T1000 (cell line): ENCODE measurements at places on chromosomes 5 and 9.

- DNase-seq, result no peak
Observed at GRCh38 chr9:118533850-118534249, 829.6 kb downstream of the TLR4 start.

- DNase-seq, result no peak
Observed at GRCh38 chr5:34822956-34823715, 15.8 kb upstream of the TTC23L start.

GRCh38 chr5:76691467-76692273 is 24.3 kb upstream of the F2R start:
- no peak for DNase-seq

DNA sequence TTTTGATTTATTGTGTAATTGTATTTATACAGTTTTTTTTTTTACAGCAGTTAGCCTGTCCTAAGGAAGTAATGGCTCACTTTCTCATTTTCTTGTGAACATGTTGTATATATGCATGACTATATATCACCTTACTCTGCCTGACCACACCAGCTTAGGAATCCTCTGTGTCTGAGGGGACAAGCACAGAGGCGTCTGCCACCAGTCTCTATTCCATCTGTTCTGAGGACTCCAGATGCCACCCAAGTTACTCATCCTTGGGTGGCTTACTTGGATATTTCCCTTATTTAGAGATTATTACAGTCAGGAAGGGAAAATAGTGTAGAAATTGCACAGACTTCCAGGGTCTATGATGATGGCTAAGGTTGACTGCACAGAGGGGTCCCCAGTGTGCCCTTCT is 256.3 kb upstream of the C9orf72 start:
- DNase-seq, result no peak

- no peak for DNase-seq
Observed at GRCh38 chr5:107855171-107855570, 184.4 kb upstream of the EFNA5 start.

DNA sequence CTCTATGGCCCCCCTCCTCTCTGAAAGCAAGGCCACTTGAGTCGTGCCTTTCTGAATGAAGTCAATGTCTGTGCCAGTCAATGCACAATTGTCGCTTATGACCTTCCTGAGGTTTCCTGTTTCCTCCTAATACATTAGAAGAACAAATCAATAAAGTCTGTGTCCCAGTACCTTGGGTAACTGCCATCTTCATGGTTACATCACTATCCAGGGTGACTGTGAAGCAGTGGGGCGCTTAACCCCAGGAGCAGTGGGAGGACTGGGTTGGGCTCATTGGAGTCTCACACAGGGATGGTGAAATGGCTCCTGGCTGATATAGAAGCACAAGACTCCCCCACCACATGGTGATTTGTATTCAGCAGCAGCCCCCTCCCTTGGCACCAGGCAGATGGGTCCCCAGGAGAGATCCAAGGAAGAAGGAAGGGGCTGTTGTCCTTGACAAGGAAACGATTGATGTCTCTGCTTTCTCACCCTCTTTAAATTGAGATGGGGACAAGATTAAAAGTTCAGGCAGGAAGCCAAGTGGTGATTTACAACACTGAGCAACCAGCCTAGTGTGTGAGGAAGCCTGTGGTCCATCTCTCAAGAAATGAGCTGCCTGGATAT is 261.9 kb upstream of the ZNF462 start:
- no peak for DNase-seq

GRCh38 chr9:3721096-3721495 is 195.3 kb upstream of the RFX3 start:
- no peak for DNase-seq

DNA sequence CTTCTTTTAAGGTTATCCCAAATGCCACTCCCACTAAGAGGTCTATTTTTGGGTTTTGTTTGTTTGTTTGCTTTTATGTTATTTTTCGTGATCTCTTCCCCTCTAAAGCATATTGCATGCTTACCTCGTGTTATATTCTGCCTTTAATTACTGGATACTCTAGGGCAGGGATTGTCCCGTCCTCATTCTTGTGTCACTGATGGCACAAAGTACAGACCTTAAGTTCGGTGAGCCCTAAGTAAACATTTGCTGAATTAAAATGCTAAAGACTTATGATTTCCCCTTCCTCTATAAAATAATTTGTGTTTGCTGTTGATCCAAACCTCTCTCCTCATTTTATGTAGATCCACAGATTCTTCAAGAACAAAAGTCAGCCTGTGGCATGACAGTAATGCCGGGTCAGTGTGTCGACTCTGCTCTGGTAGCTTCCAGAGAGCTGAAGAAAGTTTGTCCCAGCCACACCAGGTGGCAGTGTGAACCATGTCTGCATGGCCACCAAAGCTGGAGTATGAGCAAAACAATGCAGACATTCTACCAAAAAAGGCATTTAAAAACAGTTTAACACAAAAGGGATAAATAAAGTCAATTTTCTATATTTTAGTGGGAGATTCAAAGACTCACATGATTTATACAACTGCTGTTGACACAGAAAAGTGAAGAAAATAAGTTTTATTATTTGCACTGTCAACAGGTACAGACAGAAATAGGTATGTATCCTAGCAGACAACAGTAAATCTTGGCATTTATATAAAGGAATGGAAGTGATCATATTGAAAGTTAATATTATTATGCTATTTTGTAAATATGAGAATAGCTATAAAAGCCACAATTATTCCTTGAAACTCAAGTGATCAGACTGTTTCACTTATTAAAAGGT is 17.9 kb upstream of the POC5 start:
- DNase-seq, result no peak

DNA sequence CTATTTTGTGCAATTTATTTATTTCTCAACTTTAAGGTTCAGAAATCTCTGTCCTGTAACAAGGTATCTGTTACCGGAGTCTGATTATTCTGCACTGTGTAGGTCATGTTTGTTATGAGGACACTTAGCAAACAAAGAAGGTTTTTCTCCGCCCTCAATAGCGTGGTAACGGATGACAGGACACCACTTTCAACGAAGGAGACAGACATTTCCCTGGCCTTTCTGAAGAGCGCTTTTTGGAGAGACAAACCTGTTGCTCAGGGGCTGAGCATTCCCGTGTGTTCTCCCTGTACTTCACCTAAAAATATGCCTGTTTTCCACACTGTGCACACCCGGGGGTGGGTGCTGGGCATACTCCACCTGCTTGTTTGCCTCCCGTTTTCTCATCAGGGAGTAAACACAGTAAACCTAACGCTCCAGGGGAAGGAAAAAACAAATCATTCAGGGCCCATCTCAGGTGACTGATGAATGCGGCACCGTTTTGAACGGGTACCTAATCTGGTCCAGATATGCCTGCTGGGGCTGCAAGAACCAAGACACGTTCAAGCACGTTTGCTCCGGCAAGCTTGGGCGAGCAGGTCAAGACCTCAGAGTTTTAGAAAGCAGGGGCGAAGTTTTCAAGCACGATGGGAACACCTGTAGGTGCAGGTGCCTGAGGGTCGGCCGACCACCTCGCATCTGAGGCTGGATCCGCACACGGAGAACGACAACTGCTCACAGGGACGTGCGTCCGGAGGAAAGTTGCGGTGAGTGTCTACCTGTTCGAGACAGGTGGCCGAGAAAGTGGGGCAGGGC is 859 bp downstream of the RETREG1 start:
- no peak for DNase-seq

DNA sequence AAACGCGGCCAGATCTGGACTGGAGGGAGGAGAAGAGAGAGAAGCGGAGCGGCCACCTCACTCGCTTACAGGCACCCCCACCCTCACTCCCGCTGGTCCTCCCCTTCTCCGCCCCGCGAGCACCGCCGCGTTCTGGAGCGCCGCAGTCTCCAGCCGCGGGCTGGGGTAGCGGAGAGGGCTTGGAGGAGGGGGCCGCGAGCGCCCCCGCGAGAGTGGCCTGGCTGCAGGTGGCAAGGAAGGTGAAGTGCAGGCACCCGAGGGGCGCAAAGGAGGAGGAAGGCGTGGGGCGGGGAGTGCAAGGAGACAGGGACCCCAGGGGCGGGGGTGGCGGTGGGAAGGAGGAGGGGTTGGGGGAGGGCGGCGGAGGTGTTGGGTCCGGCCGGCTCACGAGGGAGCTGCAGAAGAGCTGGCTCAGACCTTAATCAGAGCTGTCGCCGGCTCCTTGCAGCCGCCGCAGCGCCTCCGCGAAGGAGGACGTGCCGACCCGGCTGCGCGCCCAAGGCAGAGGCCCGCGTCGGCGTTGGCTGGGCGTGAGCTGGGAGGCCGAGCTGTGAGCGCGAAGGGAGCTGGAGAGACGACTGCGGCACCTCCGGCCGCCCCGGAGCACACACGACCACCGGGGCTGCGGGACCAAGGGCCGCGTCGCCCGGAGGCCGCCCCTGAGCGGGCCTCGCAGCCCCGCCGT is at the start of gene DMRT3:
TSS of gene DMRT3 (plus strand) at position 398 of the 685 bp plus-strand sequence. CDS start 347 bp downstream, outside the sequence.
- DNase-seq, result no peak

- no peak for DNase-seq
Observed at GRCh38 chr5:126315341-126315740, 107.9 kb upstream of the GRAMD2B start.

DNA sequence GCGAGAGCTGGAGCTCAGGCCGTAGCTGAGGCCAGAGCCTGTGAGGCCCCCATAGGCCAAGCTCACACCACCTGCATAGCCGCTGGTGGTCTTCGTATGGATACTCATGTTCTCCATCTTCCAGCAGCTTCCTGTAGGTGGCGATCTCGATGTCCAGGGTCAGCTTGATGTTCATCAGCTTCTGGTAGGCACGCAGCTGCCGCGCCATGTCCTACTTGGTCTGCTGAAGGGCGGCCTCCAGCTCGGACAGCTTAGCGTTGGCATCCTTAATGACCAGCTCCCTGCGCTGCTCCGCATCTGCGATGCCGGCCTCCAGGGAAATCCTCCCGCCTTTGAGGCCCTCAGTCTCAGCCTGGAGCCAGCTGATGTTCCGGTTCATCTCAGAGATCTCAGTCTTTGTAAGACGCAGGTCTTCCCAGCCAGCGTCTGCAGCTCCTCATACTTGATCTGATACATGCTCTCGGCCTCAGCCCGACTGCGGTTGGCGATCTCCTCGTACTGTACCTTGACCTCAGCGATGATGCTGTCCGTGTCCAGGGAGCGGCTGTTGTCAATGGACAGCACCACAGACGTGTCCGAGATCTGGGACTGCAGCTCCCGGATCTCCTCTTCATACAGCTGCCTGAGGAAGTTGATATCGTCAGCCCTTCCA is 172.1 kb downstream of the PPP2R2B start:
- no peak for DNase-seq

- no peak for DNase-seq
Observed at GRCh38 chr5:38245307-38245706, 13.1 kb upstream of the EGFLAM start.

- DNase-seq, result no peak
Observed at GRCh38 chr9:133679056-133679455, 42.9 kb downstream of the DBH start.

- DNase-seq, result no peak
Observed at GRCh38 chr5:143426437-143426991, 23.0 kb upstream of the NR3C1 start.

DNA sequence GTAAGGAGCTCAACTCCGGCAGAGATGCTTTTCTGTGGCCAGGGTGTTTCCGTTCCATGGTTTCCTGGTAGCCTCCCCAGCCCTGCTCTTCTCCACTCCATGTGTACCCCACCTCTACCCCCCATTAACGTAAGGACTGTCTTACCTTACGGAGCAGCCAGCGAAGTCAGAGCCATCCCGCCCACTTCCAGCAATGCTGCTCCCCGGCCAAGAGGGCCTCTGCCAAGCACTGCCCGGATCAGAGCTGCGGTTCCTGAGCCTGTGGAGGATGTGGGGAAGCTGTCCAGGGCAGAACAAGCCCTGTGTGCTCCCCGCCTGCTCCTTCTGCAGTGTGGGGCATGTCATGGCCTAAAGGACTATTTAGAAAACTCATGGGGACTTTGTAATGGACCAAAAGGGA is 261.2 kb downstream of the GADD45G start:
- DNase-seq, result no peak
